Stimulated activated CD8-positive, alpha-beta memory T cell treated with anti-CD3 and anti-CD28 coated beads, Interleukin-15, amount 100 ng/mL, for 24 hours (primary cell): ENCODE measurements at places on chromosomes 11 and 22.

DNA sequence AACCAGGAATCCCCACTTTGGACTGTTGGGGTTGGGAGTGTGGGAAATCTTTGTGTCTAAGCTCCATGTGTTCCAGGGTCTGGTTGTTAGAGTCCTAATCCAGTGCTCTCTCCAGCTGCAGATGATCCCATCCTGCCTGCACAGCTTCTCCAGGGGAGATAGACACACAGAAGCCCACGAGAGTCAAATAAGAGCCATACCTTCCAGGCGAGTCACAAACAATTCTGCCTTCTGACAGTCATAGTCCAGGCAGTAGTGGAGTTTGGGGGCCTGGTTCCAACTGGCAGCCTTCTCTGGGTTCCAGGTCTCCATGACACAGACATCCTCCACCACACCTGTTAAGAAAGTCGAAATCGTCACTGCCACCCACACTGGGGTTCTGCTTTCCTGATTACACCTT lies 32.1 kb downstream of the SYT13 start:
- no peak for DNase-seq

DNA sequence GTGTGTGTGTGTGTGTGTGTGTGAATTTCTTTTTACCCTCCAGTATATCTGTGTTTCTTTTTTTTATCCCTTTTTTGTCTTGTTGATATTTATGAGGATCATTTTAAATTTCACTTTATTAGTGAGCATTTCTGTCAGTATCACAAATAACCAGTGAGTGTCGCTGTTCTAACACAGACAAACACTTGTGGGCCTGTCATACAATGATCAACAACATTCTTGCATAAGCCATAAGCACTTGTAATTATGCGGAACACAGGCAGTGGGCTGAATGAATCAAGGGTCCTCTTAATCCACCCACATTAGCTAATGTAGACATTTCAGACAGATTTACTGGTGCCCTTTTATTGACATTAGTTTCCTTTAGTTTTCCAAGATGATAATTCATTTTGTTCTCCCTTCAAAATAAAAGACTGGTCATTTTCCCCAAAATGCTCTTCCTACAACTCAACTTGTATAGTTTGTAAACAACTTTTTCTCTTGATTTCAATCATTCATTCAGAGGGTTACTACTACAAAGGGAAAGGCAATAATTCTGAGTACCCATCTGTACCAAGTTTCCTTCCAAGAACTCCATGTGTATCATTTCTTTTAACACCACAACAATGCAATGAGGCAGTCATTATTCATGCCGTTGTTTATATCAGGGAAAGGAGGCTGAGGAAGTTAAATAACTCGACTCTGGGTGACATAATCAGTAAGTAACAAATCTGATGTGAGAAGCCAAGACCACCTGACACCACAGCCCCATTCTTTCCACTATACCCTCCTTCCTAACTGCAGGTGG lies 34.5 kb upstream of the ANO3 start:
- no peak for DNase-seq

- peak; percentile 61 for DNase-seq
Measured at GRCh38 chr11:1837171-1838076, 1.4 kb upstream of the TNNI2 start.

DNA sequence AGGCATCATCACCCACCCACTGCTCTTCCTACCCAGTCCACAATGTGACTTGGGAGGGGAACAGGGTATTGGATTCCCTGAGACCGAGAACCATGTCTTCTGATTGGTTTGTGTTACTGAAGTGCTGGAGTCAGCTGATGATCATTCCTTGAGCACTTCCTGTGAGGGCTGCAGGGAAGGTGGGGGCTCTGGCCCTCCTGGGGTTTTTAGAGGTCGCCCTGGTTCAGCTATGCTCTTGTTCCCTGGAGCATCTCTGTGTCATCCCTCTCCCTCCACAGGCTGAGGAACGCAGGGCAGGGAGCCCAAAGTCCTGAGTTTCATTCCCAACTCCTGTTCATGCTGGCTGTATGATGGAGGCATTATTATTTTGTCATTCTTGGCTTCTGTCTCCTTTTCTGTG lies 6.7 kb downstream of the ZC3H7B start:
- DNase-seq, result no peak
